ENCODE measurements at places on chromosomes 13 and 19.

DNA sequence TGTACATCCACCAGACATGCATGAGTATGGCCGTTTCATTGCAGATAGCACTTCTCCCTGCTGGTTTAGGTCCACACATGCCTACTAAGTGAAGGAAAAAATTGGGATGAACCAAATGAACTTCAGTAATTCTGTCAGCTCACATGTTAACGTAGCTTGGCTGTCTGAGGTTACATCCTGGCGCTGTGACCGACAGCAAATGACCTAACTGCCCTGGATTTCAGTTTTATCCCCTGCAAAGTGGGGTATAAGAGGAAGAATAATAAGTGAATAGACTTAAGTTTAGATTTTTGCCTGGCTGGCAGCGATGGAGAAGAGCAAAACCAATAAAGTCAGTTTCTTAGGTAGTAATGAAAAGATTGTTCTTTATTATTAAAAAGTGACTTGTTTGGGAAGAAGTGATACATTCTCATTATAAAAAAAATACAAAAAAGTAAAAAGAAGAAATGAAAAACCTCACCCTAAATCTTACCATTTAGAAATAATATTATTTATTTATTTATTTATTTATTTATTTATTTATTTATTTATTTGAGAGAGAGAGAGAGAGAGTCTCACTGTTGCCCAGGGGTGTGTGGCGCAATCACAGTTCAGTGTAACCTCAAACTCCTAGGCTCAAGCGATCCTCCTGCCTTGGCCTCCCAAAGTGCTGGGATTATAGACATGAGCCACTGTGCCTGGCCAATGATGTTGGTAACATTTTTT, 4.2 kb upstream of the RNF113B start:
- peak; percentile 44 for DNase-seq

- no peak for DNase-seq
These were observed 1.1 kb downstream of the ZNF444 start for GRCh38 chr19:56142087-56142787.

DNA sequence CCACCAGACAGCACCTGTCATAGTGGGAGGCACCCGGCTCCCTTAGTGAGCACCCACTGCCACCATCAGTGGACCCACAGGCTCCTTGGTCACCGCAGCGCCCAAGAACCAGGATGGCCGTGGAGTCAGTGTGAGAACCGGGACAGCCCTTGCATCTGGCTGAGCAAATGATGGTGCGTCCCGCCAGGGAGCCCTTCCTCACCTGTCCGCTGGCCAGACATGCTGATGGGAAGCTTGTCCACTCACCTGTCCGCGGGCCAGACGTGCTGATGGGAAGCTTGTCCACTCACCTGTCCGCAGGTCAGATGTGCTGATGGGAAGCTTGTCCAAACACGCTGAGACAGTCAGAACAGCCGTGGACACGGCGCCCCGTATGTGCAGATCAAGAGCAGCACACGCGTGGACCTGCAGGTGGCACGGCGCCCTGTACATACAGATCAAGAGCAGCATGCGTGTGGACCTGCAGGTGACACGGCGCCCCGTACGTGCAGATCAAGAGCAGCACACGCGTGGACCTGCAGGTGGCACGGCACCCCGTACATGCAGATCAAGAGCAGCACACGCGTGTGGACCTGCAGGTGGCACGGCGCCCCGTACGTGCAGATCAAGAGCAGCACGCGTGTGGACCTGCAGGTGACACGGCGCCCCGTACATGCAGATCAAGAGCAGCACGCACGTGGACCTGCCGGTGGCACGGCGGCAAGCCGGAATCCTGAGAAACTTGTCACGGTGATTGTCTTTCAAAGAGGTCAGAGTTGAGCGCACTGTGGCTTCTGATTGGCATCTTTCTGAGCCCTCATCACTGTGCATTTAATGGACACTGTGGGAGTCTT, 40.7 kb upstream of the DCUN1D2 start:
- DNase-seq, result no peak

GRCh38 chr13:98771838-98772611, 19.6 kb upstream of the SLC15A1 start:
- no peak for DNase-seq

- no peak for DNase-seq
These were observed 507.0 kb downstream of the DACH1 start for GRCh38 chr13:71360041-71360440.

DNA sequence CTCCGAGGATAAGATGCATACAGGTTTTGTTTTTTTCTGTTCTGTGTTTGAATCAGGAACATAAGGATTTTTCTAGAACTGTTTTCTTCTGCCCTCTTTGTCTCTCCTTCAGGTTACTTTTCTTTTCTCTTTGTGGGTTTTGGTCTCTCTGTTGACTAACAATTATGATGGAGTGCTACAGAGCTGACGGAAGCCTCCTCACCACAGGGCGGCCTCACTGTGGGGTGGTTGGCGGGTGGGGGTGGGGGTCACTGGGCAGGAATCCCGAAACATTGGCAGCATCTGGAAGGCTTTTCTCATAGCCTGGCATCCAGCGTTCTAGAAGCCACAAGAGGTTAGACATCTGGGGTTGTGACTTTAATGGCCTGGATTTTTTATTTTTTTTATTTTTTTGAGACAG, 12.0 kb upstream of the MATK start:
- DNase-seq, result no peak

- no peak for DNase-seq
These were observed 743.8 kb upstream of the SLC10A2 start for GRCh38 chr13:103810026-103810425.

GRCh38 chr13:30804474-30804873, 69.1 kb downstream of the ALOX5AP start:
- no peak for DNase-seq

DNA sequence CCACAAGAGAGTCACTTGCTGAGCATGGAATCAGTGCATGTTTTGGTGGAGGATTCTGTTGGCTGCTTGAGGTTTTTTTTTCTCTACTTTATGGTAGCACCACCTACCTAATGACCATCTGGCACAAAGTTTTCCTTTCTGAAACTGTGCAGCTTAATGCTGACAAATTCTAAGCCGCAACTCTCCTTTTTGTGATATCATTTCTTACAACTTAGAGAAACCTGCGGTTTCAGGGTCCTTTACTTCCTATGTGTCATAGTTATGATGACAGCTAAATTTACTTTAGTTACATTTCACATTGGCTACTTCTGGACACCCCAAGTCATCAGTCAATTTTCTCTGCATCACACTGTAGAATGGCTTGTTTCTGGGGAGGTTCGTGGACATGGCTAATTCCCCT, 115.4 kb upstream of the TMTC4 start:
- no peak for DNase-seq

- no peak for DNase-seq
These were observed 4.4 kb downstream of the RAB20 start for GRCh38 chr13:110557082-110557481.

- DNase-seq, result no peak
These were observed 42.2 kb upstream of the CEACAM21 start for GRCh38 chr19:41533671-41534215.

DNA sequence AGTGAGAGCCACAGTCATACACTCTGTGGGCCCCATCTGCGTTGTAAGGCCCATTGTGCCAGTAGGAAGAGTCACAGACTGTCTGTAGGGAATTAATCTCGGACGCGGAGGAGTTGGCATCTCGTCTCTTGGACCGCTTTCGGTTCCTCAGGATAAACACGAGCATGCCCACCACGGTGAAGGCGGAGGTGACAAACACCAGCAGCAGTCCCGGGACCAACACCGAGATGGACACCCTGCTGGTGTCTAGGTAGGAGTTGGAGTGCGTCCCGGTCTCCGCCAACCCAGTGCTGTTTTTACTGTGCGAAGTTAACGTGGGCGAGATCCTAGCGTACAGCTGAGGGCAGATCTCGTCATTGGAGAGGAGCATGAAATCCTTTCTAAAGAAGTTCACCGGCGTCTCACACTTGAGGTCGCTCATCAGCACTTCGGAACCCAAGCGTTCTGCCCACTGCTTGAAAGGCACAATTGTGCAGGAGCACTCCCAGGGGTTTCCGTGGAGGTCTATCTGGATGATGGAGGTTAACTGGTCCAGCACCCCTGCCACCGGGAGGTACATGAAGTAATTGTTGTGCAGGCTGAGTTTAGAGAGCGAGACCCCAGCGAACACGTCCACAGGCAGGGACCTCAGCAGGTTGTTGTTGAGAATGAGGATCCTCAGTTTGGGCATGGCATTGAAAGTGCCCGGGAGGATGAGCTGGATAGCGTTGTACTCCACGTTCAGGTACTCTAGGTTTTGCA, 2.7 kb downstream of the SLITRK1 start:
- DNase-seq, result no peak

DNA sequence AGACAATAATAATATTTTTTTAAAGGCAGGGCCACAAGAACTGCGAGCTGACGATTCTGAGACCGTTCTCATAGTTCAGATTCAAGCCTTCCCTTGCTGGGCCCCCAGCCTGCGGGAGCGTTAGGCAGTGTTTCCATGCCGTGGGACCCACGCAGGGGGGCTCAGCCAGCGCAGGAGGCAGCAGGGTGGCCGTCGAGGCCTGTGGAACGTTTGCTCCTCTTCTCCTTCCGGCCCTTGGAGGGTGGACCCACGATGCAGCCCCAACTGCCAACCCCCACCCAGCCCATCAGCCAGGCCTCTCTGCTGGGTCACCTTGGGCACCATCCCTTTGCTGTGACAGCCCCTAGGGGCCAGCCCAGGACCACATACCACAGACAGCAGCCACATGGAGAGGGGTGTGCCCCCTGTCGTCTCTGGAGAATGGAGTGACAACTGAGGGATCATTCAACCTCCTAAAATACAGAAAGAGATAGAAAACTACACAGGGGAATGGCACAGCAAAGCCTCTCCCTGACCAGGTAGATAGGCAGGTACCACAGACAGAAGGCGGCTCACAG, 46.8 kb downstream of the PDCD5 start:
- no peak for DNase-seq

GRCh38 chr19:30330266-30330665, 41.9 kb upstream of the ZNF536 start:
- DNase-seq, result no peak

GRCh38 chr13:78468621-78469020, 134.7 kb downstream of the POU4F1 start:
- DNase-seq, result no peak
